ENCODE measurements at places on chromosomes 6 and 20.
A peak's percentile ranks its signal among the peaks of the same experiment; 100 is the strongest.

DNA sequence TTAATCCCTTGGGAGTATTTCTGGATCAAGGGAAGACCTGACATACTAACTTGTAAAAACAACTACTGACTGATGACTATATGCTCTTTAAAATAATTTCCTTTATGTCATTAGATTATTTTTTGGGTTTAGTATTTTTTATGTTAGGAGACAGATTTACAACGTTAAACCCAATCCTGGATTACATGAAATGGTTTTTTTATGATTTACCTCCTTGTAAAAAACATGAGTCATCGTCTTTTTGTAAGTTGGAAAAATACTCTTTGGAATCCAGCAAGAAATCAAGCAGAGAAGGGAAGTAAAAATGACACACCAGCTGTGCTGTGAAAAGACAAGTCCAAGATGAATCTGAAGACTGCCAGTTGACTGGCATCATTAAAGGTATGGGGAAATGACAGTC, 6.7 kb downstream of the STK4 start:
- DNase-seq = peak; percentile 57

- no peak for DNase-seq
Observed at GRCh38 chr20:35049776-35050352, 42.7 kb downstream of the TRPC4AP start.

DNA sequence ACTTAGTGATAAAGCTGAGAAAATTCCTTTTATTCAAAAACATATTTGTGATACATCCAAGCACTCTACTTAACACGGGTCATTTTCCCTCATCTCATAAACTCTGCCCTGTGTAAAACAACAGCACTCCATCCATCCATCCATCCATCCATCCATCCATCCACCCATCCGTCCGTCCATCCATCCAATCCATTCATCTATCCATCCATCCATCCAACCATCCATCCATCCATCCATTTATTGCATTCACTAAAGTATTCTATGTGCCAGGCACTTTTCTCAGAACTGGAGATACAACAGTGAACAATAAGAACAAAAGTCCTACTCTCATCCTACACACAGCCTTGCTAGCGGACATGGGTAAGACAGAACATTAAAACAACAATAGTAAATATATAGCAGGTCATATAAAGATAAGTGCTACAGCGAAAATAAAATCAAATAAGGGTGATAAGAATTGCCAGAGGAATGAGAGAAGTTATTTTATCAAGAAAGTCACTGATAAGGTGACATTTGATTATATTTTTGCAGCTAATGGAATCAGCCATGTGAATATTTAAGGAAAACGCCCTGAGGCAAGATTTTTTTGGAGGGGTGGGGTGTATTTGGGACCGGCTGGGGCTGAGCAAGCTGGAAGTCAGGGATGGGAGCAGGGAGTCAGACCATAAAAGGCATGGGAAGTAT, 78.2 kb downstream of the ADAT2 start:
- DNase-seq = no peak

DNA sequence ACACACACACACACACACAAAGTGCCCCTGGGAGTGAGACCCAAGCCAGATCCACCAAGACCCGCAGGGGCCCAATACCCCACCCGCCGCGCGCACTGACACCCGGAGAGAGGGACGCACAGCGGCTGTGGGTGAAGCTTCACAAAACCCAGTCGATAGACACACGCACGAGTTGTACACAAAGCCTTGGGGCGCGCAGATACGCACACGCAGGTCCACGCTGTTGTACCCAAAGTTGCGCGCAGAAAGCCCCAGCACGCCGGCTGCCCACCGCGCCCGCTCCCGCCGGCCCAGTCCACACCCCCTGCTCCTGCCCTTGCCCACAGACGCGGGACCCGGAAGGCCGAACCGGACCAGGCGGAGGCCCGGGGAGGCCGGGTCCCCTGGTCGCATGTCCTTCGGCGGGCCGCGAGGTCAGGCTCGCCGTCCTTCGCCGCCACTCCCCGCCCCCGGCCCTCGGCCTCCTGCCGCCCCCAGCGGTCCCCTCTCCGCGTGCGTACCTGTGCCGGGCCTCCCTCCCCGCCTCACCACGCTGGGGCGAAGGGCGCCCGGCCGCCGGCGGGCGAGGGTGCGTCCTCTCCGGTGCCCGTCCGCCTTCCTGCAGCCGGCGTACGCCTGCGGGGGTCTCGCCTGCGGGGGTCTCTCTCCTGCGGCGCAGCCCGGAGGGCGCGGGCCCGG, at the start of gene TMEM74B:
Gene TMEM74B, minus strand, starts transcription at position 344 of the 678 bp plus-strand sequence. CDS start 1,180 bp downstream, outside the sequence.
- no peak for DNase-seq

- DNase-seq = no peak
Observed at GRCh38 chr6:2447931-2448330, 202.5 kb upstream of the GMDS start.

DNA sequence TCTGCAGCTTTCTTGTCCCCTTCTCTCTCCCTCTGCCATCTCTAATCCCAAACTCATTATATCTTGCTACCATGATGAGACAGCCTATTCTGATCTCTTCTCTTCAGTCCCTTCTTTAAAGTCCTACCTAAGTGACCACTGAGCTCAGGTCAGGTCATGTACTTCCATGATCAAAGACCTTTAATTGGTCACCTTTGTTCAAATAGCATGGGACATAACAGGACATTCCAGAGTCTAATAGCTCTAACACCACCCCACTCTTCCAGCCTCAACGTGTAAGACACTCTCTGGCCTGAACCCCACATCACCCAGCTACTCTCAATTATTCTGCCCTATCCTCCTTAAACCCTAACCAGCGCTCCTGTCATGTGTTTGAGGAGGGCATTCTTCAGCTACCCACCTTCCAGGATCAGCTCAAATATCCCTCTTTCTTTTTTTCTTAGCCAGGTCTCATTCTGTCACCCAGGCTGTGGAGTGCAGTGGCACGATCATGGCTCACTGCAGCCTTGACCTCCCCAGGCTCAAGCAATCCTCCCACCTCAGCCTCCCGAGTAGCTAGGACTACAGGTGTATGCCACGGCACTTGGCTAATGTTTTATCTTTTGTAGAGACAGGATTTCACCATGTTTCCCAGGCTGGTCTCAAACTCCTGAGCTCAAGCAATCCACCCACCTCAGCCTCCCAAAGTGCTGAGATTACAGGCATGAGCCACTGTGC, 2.1 kb upstream of the SMLR1 start:
- DNase-seq = no peak

GRCh38 chr6:152575621-152576150, 61.5 kb downstream of the SYNE1 start:
- DNase-seq = no peak

GRCh38 chr6:53411451-53411850, 62.7 kb upstream of the ELOVL5 start:
- no peak for DNase-seq

DNA sequence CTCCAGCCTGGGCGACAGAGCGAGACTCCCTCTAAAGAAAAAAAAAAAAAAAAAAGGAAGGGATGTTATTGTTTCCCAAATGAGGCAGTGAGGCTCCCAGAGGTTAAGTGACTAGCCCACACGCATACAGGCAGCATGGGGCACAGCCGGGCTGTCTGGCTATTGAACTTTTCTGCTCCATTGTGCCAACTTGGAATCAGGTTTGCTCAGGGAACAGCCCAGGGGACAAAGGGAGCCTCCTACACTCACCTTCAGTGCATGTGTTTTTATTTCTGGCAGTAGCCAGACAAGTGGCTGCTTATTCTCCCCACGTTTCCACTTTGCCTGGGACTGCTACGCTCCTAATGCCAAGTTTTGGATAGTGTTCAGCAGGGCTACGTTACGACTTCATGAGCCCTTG, 10.7 kb downstream of the ETV7 start:
- DNase-seq = no peak

- no peak for DNase-seq
Observed at GRCh38 chr20:63172726-63173125, 43.2 kb downstream of the YTHDF1 start.

All from LoVo (cell line).